Inflammatory macrophage treated with lipopolysaccharide for 1 hour (primary cell): ENCODE measurements at places on chromosomes 3 and 15.
A peak's percentile ranks its signal among the peaks of the same experiment; 100 is the strongest.

DNA sequence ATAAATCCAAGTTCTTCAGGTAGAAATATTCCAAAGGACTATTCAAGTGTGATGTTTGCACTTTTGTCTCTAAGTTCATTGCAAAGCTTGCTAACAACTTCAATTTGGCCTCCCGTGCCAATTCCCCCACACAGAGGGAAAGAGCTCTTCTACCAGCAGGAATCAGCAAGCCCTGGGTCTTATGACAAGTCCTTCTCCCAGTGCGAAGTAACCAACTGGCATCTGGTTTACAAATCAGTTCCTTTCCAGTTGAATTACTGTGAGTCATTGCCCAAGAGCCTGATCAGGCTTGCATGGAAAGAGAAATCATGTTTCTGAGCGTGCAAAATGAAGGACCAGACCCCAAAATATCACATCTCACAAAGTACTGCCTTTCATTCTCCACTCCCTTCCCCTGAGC is 62.7 kb upstream of the SLCO3A1 start:
- no peak for DNase-seq

GRCh38 chr3:148030975-148031374 is 621.8 kb downstream of the ZIC1 start:
- no peak for DNase-seq

- DNase-seq = peak; percentile 51
Measured at GRCh38 chr15:76059320-76060117, at the start of gene TMEM266. Gene TMEM266 (plus strand): TSS chr15:76059985. CDS start chr15:76134264, 74,279 bp downstream.

DNA sequence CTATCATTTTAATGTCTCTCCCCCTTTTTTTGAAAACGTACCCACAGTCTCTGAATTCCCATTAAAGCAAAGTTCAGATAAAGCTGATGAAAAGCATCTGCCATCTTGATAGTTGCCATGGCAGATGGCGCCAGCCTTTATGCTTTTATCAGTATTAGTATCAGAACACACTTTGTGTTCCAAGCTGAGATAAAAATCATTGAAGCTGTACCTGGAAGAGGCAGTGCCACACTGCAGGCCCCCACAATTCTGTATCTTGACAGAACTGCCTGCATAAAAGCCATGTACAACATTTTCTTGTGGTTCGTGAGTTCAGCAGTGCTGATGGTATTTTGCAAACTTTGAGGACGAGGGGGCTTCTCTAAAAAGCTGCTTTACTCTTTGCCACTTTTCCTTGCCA is 311.7 kb downstream of the SATB1 start:
- DNase-seq = no peak

DNA sequence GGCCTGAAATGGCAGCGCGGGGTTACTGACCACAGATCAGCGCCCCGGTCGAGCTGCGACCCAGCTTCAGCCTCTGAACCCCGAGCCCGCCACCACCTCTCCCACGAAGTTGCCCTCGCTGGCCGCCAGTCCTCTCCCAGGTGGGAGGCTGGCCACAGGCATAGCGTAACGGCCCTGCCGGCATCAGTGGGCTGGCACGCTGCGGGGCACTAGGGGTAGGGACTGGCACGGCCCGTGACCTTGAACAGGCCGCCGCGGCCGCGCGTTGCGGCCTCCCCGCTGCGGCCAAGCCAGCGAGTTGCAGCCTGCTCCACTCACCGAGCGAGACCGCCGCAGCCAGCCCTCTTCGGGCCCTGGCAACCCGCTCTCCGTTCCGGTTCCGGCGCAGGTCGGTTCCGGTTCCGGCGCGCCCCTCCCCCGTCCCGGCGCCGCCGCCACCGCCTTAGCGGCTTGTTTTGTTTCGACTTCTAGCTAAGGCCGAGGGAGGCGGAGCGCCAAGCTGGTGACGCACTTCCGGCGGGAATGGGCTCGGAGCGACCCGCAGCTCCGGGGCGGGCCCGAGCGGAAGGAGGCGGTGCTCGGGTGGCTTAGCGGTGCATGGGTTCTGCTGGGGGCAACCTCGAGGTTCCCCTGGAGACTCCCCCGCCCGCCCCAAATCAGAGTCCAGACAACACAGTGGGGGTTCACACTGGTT is at the start of gene USP19:
TSS of gene USP19 (minus strand) at position 386 of the 694 bp plus-strand sequence. CDS start 1,678 bp downstream, outside the sequence.
- DNase-seq = peak; percentile 88

DNA sequence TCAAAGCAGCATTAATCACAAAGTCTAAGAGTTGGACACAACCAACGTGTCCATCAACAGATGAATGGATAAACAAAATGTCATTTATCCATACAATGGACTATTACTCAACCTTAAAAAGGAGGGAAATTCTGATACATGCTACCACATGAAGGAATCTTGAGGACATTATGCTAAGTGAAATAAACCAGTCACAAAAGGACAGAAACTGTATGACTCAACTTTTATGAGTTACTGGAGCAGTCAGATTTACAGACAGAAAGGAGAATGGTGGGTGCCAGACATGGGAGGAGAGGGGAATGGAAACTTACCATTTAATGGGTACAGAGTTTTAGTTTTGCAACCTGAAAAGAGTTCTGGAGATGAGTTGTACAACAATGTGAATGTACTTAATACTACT is 43.0 kb upstream of the SEC13 start:
- DNase-seq = no peak

GRCh38 chr15:83880529-83880928 is 226.6 kb downstream of the ADAMTSL3 start:
- no peak for DNase-seq

DNA sequence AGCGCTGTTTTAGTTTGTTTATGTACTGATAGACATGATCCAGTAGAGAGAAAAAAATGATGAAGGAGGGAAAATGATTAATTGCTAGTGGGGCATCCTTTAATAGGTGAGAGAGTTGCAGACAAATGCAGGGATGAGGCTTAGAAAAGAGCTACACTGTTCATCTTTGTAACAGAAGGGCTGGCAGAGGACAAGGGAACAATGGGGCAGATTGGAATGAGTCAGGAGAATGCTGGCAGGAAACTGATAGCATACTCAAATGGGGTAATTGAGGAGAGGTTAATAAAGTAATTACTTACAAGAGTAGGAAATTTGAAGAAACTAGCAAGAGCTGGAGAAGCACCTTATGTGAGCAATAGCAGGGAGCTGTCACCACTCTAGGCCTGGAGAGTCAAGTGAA is 170.9 kb downstream of the OXSM start:
- DNase-seq = no peak

- no peak for DNase-seq
Measured at GRCh38 chr3:72520690-72521308, 327.4 kb downstream of the SHQ1 start.

DNA sequence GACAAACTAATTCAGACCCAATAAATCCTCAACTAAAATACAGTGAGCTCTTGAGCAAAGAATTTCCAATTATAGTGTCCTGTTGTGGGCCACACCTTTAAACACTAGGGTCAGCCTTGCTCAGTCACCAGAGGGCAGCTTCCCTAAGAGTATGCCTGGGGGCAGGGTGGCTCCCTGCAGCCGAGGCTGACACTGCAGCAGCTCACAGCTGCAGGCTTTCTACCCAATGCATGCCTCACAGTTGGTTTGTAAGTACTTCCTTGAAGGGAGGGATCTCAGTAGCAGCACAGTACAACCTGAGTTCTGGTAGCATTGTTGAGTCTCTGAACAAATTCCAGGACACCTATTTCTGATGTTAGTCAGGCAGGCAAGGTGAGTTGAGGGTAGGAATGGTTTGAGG is 335.6 kb downstream of the TUSC7 start:
- DNase-seq = no peak

DNA sequence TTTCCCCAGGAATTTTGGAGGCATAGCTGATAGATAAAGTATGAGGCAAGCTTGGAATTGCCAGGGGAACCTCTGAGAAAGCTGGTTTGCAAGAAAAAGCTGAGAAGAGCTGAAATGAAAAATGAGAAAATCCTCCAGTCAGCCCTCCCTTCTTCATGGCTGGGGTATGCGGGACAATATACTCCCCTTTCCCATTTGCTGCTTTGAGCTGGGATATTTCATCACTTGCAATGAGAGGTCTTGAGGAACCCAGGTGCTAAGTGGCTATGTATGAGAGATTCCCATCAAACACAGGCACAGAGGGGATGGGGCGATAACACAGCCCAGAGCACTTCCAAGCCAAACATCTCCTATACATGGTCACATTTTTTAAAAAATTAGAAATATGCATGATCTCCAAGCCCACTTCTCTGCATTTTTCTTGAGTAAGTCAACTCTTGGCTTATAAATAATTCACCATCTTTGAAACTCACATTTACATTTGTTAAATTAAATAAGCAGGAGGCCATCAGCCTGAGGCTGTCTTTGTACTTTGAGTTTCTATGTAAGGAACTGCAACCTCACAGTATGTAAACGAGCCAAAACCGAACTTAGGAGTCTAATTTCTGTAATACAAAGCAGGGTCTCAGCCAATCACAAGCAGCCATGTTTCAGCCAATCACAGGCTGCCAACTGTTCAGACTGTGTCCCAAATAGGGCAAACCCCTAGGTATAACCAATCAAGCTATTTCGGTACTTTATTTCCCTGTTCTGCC is 983.6 kb upstream of the NR2F2 start:
- no peak for DNase-seq
